ENCODE measurements at places on chromosomes 7 and 10. TPM values are rescaled to one million over a fixed set of nuclear protein-coding genes. Genes with fewer than 3 reads are reported as not detected.

Gene CHCHD3
- total RNA-seq: 59.4 TPM

Gene FANK1
- total RNA-seq: 13.8 TPM

Gene SPAG6
- total RNA-seq: 0.59 TPM

Gene SMO
- total RNA-seq: 11.8 TPM

Gene GIMAP1
- total RNA-seq: 6.6 TPM

Gene PLOD3
- 23.9 TPM for total RNA-seq

Gene KLF14
- 0.15 TPM for total RNA-seq

Gene CPN1
- total RNA-seq: not detected

Gene AMZ1
- total RNA-seq: 0.88 TPM

Gene CFAP43
- 8.5 TPM for total RNA-seq

Gene PRKAR2B
- 64.1 TPM for total RNA-seq

DNA sequence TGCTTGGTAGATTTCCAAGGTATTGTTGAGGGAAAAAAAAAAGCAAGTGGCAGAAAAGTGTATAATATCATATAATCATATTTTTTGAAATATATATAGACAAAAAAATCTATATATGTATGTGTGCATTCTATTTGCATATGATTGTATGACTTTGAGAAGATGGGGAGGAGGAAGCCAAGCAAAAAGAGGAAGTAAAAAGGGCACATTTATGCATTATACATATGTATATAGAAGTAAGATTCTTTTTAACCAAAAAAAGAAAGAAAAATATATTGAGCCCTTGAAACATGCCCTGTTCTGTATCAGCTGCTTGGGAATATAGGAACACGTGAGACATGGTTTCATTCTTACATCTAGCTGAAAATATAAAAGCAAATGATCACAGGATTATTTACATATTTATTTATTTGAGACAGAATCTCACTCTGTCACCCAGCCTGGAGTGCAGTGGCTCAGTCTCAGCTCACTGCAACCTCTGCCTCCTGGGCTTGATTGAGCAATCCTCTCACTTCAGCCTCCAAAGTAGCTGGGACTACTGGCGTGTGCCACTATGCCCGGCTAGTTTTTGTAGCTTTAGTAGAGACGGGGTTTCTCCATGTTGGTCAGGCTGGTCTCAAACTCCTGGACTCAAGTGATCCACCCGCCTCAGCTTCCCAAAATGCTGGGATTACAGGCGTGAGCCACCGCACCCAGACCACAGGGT, 18.0 kb upstream of the SLF2 start:
- H3K27me3 ChIP-seq: no peaks in the 10 kb centered on the region
- H3K27ac ChIP-seq: no peak overlapping the region
- H3K4me1 ChIP-seq: no peaks in the 10 kb centered on the region
- DNase-seq: no peak
- H3K36me3 ChIP-seq: no peaks in the 10 kb centered on the region
- no peak overlapping the region for H3K4me3 ChIP-seq

GRCh38 chr10:96352027-96352426, 6.8 kb downstream of the OPALIN start:
- no peaks in the 10 kb centered on the region for H3K4me1 ChIP-seq
- H3K27me3 ChIP-seq: no peaks in the 10 kb centered on the region
- no peaks in the 10 kb centered on the region for H3K36me3 ChIP-seq
- no peak overlapping the region for H3K27ac ChIP-seq
- H3K4me3 ChIP-seq: no peak overlapping the region

DNA sequence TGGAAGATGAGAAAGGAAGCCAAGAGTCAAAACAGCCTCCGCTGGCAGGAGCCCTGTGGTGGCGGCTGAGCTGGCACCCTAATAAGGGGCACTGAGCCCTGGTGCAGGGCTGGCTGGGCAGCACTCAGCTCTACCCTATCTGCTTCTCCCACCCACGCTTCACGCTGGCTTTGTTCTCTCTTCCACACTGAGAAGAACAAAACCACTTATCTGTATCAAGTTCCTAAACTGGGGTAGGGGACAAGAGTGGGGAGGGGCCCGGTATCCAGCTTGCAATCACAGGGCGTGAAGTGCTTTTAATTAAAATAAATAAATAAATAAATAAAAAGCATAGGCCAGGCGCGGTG, 52.1 kb downstream of the FAM53B start:
- H3K4me3 ChIP-seq: no peak overlapping the region
- H3K36me3 ChIP-seq: no peaks in the 10 kb centered on the region
- H3K27me3 ChIP-seq: no peaks in the 10 kb centered on the region

DNA sequence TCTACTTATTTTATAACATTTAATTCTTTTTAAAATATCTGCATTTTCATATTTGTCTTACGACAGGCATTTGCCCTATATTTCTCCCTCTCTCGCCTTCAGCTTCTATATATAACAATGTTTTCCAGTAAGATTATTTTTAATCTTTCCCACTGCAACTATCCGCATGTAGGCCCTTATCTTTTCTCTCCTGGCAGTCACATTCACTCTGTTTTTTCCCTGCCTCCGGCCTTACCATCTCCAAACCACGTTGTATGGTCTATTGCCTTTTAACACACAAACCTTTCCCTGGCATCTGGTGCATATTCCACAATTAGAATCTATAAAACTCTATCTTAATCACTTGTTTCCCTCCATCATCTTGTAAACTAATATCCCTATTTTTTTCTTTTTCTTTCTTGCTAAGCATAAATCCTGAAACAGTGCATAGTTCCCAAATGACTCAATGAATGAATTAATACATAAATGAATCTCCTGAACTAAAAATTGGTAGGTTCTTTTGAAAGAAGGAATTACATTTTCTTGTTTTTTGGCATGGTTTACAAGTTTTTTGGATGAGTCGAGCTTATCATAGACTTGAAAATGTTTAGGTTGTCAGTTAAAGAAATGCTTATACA, 173.2 kb downstream of the SEMA3A start:
- H3K27me3 ChIP-seq: no peaks in the 10 kb centered on the region
- H3K4me3 ChIP-seq: no peak overlapping the region
- no peak for DNase-seq

- H3K4me3 ChIP-seq: no peak overlapping the region
- no peaks in the 10 kb centered on the region for H3K4me1 ChIP-seq
- H3K27ac ChIP-seq: no peak overlapping the region
- no peaks in the 10 kb centered on the region for H3K27me3 ChIP-seq
Observed at GRCh38 chr7:30062587-30062986, 34.4 kb downstream of the PLEKHA8 start.

DNA sequence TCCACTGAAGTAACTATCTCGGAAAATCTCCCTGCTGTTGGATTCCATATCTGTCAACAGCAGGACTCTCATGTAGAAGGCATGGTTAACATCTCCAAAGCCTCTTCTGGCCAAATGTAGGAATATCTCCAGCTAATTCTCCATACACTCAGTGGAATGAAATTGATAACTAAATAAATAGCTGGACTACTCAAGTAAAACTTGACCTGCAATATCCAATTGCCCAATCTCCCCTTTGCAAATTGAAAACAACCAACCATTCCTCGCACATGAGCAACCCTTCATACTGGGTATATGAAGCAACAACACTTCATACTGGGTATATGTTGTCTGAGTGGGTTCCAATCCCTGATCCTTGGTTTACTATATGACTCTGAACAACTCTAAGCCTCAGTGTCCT, 105.4 kb upstream of the KMT2E start:
- H3K4me1 ChIP-seq: no peaks in the 10 kb centered on the region
- no peak overlapping the region for H3K4me3 ChIP-seq
- no peak for DNase-seq
- H3K27ac ChIP-seq: no peak overlapping the region

- DNase-seq: no peak
- no peaks in the 10 kb centered on the region for H3K36me3 ChIP-seq
- no peak overlapping the region for H3K4me3 ChIP-seq
- no peak overlapping the region for H3K27ac ChIP-seq
- no peaks in the 10 kb centered on the region for H3K27me3 ChIP-seq
Observed at GRCh38 chr7:38102507-38102906, 75.5 kb upstream of the STARD3NL start.

DNA sequence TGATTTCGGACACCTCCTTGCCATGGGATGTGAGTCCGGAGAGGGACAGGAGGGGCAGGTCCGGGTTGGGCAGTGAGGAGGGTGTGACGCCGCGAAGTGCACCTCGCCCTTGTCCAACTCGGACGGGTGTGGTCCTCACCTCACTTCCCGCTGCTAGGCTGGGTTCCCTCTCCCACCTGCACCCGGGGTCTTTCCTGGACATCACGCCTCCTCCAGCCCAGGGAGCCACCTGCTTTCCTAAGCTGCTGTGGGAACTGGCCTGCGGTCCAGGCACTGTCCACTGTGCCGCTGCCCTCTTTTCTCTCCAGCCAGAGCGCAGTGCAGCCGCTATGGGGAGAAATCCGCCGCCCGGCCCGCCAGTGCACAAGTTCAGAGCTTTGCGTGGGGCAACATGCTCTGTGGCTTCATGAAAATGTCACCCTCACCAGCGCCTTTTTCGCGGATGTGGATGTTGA, 45.0 kb upstream of the ZNF716 start:
- peak overlapping the region; percentile 47 for H3K4me3 ChIP-seq
- H3K27me3 ChIP-seq: no peaks in the 10 kb centered on the region
- H3K36me3 ChIP-seq: no peaks in the 10 kb centered on the region
- H3K27ac ChIP-seq: no peak overlapping the region

- no peaks in the 10 kb centered on the region for H3K27me3 ChIP-seq
- no peak overlapping the region for H3K27ac ChIP-seq
Observed at GRCh38 chr10:58019863-58020537, 247.7 kb downstream of the IPMK start.

- H3K27me3 ChIP-seq: no peaks in the 10 kb centered on the region
- no peaks in the 10 kb centered on the region for H3K36me3 ChIP-seq
- no peak for DNase-seq
- H3K4me3 ChIP-seq: no peak overlapping the region
Observed at GRCh38 chr10:45422207-45422865, 48.3 kb downstream of the ALOX5 start.

GRCh38 chr10:28783087-28783486, 105.8 kb downstream of the BAMBI start:
- no peaks in the 10 kb centered on the region for H3K36me3 ChIP-seq
- no peaks in the 10 kb centered on the region for H3K27me3 ChIP-seq
- DNase-seq: no peak
- no peaks in the 10 kb centered on the region for H3K4me1 ChIP-seq
- H3K4me3 ChIP-seq: no peak overlapping the region

DNA sequence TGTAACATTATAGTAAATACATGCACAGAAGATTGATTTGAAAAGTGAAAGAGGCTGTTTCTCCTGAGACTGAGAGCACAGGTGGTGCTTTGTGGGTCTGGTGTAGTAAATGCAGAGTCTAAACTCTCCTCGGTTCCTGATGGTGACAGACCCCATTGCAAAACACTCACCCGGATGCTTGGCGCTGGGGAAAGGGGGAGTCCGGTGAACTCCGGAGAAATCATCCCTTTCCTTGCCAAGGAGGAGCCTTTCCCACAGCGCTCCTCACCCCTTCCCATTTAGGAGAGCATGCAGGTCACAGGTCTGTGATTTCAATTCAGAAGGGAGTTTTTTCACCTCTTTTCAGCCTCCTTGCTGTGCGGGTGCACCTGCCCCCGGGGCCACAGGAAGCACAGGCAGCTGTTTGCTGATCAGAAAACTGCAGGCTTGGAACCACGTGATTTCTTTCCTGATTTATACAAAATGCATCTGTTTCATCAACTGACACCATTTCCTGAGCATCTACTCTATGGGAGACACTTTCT, 75.6 kb upstream of the LYZL2 start:
- no peak overlapping the region for H3K27ac ChIP-seq
- no peak overlapping the region for H3K4me3 ChIP-seq
- no peaks in the 10 kb centered on the region for H3K4me1 ChIP-seq
- no peaks in the 10 kb centered on the region for H3K27me3 ChIP-seq
- H3K36me3 ChIP-seq: no peaks in the 10 kb centered on the region

DNA sequence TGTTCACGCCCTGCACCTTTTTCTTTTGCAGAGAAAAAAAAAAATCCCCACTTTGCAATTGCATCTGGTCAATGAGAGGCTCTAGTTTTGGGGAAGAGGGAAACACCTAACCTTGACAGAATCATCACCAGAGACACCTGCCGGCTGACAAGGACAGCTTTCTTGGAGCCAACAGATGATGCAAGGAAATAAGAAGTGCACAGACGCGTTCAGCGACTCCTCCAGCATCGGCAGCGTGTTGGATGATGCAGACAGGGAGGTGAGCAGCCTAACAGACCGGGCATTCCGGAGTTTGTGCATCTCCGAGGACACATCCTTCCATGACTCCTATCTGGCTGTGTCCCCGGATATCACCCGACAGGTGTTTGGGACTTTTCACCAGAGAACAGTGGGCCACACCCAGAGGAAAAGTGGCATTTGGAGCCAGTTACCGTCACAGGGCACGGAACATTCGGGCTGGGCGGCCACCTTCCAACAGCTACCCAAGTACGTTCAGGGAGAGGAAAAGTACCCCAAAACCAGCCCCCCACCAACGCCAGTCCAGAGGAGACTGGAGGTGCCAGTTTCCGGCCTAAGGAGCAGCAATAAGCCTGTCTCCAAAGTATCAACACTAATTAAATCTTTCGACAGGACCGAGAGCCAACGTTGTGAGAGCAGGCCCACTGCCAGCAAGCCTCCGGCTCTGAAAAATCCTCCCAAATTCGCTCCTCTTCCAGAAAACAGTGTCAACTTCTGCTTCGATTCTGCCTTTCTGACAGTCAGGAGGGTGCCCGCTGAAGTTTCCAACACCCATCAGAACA, 23.6 kb downstream of the C10orf71 start:
- peaks cover 5% of the 10 kb centered on the region for H3K27me3 ChIP-seq
- no peaks in the 10 kb centered on the region for H3K4me1 ChIP-seq
- no peaks in the 10 kb centered on the region for H3K36me3 ChIP-seq
- H3K27ac ChIP-seq: no peak overlapping the region
- H3K4me3 ChIP-seq: no peak overlapping the region
- DNase-seq: no peak

DNA sequence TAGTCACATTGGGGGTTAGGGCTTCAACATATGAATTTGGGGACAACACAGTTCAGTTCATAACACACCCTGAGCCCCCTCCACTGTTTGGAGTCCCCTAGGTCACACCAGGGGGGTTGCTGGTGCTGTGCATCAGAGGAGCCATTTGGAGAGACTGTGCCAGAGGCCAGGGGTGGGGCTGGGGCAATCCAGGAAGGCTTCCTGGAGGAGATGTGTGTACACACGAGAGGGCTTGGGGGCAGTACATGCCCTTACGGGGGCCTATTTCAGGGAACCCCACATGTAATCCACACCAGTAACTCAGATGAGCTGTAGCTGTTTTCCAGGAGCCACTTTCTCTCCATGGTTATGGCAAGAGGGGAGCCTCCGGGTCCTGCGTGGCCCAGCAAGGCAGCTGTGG, 151.7 kb downstream of the GRK5 start:
- no peak overlapping the region for H3K27ac ChIP-seq
- H3K27me3 ChIP-seq: no peaks in the 10 kb centered on the region
- no peaks in the 10 kb centered on the region for H3K4me1 ChIP-seq
- no peak overlapping the region for H3K4me3 ChIP-seq

GRCh38 chr10:122176232-122177213, 94.6 kb upstream of the BTBD16 start:
- no peaks in the 10 kb centered on the region for H3K27me3 ChIP-seq
- no peak overlapping the region for H3K4me3 ChIP-seq
- no peaks in the 10 kb centered on the region for H3K36me3 ChIP-seq
- no peak overlapping the region for H3K27ac ChIP-seq

GRCh38 chr7:20514364-20514763, 101.1 kb upstream of the ABCB5 start:
- H3K36me3 ChIP-seq: no peaks in the 10 kb centered on the region
- no peak overlapping the region for H3K27ac ChIP-seq
- H3K4me3 ChIP-seq: no peak overlapping the region
